ENCODE measurements at places on chromosomes 7 and 10. TPM values are rescaled to one million over a fixed set of nuclear protein-coding genes. Genes with fewer than 3 reads are reported as not detected.

PDE1C gene
- 0.74 TPM for total RNA-seq

FFAR4 gene
- total RNA-seq: not detected

PAPSS2 gene
- 233 TPM for total RNA-seq

OR2A5 gene
- not detected for total RNA-seq

MMRN2 gene
- total RNA-seq: 2.4 TPM

R3HCC1L gene
- 14.3 TPM for total RNA-seq

CALHM3 gene
- not detected for total RNA-seq

KRIT1 gene
- 48.4 TPM for total RNA-seq

EZH2 gene
- 5.0 TPM for total RNA-seq

NOBOX gene
- not detected for total RNA-seq

C7orf33 gene
- total RNA-seq: not detected

ELOVL3 gene
- 2.4 TPM for total RNA-seq

ABCC2 gene
- total RNA-seq: 0.89 TPM

MYOZ1 gene
- 0.05 TPM for total RNA-seq

HTRA1 gene
- total RNA-seq: 227 TPM

GIMAP4 gene
- total RNA-seq: 0.59 TPM

CHST3 gene
- total RNA-seq: 35.0 TPM

CCDC7 gene
- 16.6 TPM for total RNA-seq

LRIT1 gene
- total RNA-seq: not detected

HABP2 gene
- total RNA-seq: not detected

IPMK gene
- 5.6 TPM for total RNA-seq

STAMBPL1 gene
- total RNA-seq: 19.6 TPM

KIAA1549 gene
- 3.6 TPM for total RNA-seq

TEX36 gene
- not detected for total RNA-seq

MSRB2 gene
- 24.3 TPM for total RNA-seq

ZNF107 gene
- total RNA-seq: 3.9 TPM

ZNF467 gene
- 0.59 TPM for total RNA-seq

HOXA1 gene
- total RNA-seq: 1.2 TPM

MUC12 gene
- total RNA-seq: 0.60 TPM

SPDYE5 gene
- total RNA-seq: not detected

ENO4 gene
- total RNA-seq: 0.05 TPM

EMX2 gene
- total RNA-seq: 0.59 TPM

MUC3A gene
- total RNA-seq: not detected

ZPBP gene
- not detected for total RNA-seq

CFAP46 gene
- total RNA-seq: 2.2 TPM

CYP26C1 gene
- 0.09 TPM for total RNA-seq

ITGB1 gene
- 6,077 TPM for total RNA-seq

TAS2R41 gene
- not detected for total RNA-seq

GRB10 gene
- 32.7 TPM for total RNA-seq

APBB1IP gene
- not detected for total RNA-seq

PDE6C gene
- not detected for total RNA-seq

DLX5 gene
- 0.30 TPM for total RNA-seq

LDB3 gene
- total RNA-seq: 0.30 TPM

JCAD gene
- total RNA-seq: 91.2 TPM

MYH16 gene
- under 0.01 TPM for total RNA-seq

PPP1R3C gene
- total RNA-seq: 84.9 TPM

SHTN1 gene
- 2.9 TPM for total RNA-seq

CDH23 gene
- under 0.01 TPM for total RNA-seq

FGFR2 gene
- total RNA-seq: 9.2 TPM

SORCS3 gene
- not detected for total RNA-seq

IL6 gene
- 23.2 TPM for total RNA-seq

CCDC136 gene
- total RNA-seq: 11.4 TPM

GHRHR gene
- total RNA-seq: not detected

HACD1 gene
- 30.0 TPM for total RNA-seq
